ENCODE measurements at places on chromosomes 1 and 21. TPM values are rescaled to one million over a fixed set of nuclear protein-coding genes. Genes with fewer than 3 reads are reported as not detected.

MMP23B gene
- polyA plus RNA-seq = 0.93 TPM

UBQLN4 gene
- 7.6 TPM for polyA plus RNA-seq

ATP8B2 gene
- 20.7 TPM for polyA plus RNA-seq

GJA4 gene
- not detected for polyA plus RNA-seq

PLA2G4A gene
- 0.09 TPM for polyA plus RNA-seq

TNFRSF8 gene
- 0.40 TPM for polyA plus RNA-seq

CNR2 gene
- polyA plus RNA-seq = 52.1 TPM

RXFP4 gene
- polyA plus RNA-seq = 0.78 TPM

GBP2 gene
- polyA plus RNA-seq = 9.4 TPM

LSM10 gene
- 345 TPM for polyA plus RNA-seq

KLHL12 gene
- 15.3 TPM for polyA plus RNA-seq

MATN1 gene
- polyA plus RNA-seq = not detected

KCNT2 gene
- not detected for polyA plus RNA-seq

NEGR1 gene
- polyA plus RNA-seq = not detected

PTPN14 gene
- polyA plus RNA-seq = 0.08 TPM

CTSS gene
- polyA plus RNA-seq = 478 TPM

TAS1R2 gene
- not detected for polyA plus RNA-seq

FAM72B gene
- 1.1 TPM for polyA plus RNA-seq

NPHS2 gene
- not detected for polyA plus RNA-seq

LCE2A gene
- polyA plus RNA-seq = not detected

CLIC6 gene
- 0.08 TPM for polyA plus RNA-seq

SPRR2E gene
- polyA plus RNA-seq = not detected

A3GALT2 gene
- polyA plus RNA-seq = not detected

SH3BGR gene
- 1.5 TPM for polyA plus RNA-seq

NR1I3 gene
- polyA plus RNA-seq = not detected

AMPD1 gene
- polyA plus RNA-seq = 0.21 TPM

KAZN gene
- not detected for polyA plus RNA-seq

LRRC53 gene
- polyA plus RNA-seq = not detected

SERINC2 gene
- polyA plus RNA-seq = not detected

AKR7A3 gene
- polyA plus RNA-seq = 0.20 TPM

OPTC gene
- polyA plus RNA-seq = not detected

CD1E gene
- not detected for polyA plus RNA-seq

RGS18 gene
- 3.0 TPM for polyA plus RNA-seq

PDZK1 gene
- 0.30 TPM for polyA plus RNA-seq

KIAA0040 gene
- 85.7 TPM for polyA plus RNA-seq

ARL8A gene
- 17.3 TPM for polyA plus RNA-seq
